ENCODE measurements at places on chromosomes 6 and 20.

- DNase-seq: no peak
These were observed 17.4 kb downstream of the TCFL5 start for GRCh38 chr20:62844182-62844581.

- no peak for DNase-seq
These were observed 96.0 kb upstream of the AKAP12 start for GRCh38 chr6:151143806-151144205.

DNA sequence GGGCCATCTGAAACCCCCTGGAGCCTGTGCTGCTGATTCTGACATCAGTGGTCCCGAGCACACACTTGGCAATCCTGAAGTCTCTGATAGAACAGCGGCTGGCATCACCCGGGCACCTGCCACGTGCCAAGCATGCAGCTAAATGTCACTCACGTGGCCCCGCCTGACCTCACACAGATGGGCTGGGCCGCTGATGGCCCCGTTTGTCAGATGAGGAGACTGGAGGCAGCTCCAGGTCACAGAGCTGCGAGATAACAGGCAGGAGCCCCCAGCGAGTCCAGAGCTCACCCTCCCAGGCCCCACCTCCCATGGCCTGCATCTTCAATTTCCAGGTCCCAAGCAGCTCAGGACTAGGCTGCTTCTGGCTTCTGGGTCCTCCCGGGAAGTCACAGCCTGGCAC is 67.2 kb downstream of the YTHDF1 start:
- no peak for DNase-seq

GRCh38 chr20:46709459-46710152 is at the start of gene SLC2A10:
Gene SLC2A10 (plus strand): TSS chr20:46709649. CDS start chr20:46709737, 88 bp downstream.
- DNase-seq: no peak

- no peak for DNase-seq
These were observed 20.7 kb upstream of the SLC2A12 start for GRCh38 chr6:134073161-134073560.

GRCh38 chr6:14202947-14203346 is 85.4 kb downstream of the CD83 start:
- no peak for DNase-seq

- DNase-seq: no peak
These were observed 129.2 kb downstream of the FYN start for GRCh38 chr6:111743862-111744692.

DNA sequence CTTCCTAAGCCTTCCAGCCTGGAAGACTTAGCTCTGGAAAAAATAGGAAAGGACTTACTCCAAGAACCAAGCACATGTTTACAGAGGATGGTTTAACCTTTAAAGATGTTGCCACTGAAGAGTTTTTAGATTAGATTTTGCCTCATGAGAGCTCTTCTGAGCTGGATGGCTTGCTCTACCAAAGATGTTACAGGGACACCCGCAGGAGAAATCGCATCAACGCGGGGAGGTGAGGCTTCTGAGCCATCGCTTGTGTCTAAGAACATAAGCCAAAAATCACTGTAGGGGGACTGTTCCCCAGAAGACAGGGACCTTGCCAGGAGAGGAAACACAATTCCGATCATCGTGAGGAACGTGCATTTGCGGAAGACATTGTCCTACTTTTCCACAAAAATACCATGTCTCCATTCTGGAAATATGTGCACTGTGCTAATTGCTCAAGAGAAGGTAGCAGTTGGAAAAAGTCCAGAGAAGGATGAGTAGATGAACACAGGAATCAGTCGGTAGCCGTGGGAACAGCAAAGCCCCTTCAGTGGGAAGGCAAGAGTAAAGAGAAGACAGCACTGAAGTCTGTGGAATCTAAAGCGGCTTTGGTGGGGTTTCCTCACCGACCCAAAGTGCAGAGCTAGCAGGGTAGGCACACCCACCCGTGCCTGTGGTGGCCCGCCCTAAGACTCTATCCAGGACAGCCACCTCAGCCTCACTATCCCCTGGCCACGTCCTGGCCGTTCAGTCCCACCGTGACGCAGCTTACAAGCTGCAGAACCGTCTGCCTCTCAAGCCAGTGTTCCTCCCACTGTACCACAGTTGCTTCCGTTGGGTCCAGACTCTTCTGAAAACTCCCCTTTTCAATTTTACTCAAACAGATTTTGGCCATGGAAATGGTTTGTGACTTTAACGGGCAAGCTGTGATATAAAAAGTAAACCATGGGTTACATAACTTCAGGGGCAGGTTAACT is 334.8 kb downstream of the NRN1 start:
- no peak for DNase-seq

DNA sequence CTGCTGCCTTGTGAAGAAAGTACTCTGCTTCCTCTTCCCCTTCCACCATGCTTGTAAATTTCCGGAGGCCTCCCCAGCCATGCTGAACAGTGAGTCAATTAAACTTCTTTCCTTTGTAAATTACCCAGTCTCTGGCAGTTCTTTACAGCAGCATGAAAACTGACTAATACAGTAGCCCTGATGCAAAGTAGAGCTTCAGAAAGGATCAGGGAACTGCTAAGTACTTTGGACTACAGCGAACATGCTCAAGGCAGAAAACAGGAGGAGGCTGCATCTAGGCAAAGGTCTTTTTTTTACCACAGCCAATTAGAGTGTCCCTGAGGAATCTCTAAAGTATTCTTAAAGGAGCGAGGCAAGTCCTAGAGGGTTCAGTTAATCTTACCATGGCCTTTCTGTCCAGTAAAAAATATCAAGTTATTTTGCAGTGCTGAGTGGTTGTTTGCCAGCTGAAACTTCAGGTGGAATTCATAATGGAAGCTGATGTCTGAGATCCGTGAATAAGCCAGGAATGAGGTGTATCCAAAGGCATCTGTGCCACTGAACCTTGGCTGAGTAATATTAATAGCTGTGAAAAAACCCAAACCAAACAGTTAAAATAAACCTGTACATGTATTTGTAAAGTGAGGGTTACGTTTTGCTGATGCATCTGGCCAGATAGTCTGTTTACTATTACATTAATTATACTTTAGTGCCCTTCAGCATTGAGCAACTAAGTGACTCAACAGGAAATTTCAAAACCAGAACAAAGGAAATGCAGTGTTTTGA is 170.4 kb downstream of the PHF3 start:
- DNase-seq: no peak

- no peak for DNase-seq
These were observed 28.4 kb downstream of the TMEM200A start for GRCh38 chr6:130394246-130394645.

GRCh38 chr6:95094751-95095663 is 482.3 kb upstream of the MANEA start:
- DNase-seq: no peak

GRCh38 chr6:7145885-7146828 is 38.4 kb downstream of the RREB1 start:
- no peak for DNase-seq

GRCh38 chr6:33638556-33638955 is 17.4 kb downstream of the ITPR3 start:
- DNase-seq: no peak

- no peak for DNase-seq
These were observed 15.6 kb downstream of the DDRGK1 start for GRCh38 chr20:3188823-3189413.

- no peak for DNase-seq
These were observed 154.9 kb upstream of the BEND6 start for GRCh38 chr6:56799989-56800388.

DNA sequence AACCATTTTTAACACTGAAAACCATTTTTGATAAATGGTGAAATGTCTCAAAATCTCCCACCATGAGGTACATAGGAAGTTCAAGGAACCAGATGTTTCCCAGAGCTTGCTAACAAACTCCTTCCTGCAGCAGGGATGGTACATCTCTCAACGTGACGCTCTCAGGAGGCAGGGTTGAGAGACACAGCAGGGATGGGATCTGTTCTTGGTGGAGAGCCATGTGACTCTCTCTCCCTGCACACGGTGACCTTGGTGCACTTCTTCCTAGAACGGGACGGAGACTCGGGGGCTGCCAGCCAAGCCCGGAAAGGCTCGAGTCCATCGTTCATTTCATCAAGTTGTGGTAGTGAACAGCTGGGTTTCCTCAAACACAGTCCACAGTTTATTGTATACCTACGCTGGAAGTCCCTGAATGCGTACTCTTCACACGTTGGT is 94.2 kb downstream of the FAM50B start:
- DNase-seq: no peak

DNA sequence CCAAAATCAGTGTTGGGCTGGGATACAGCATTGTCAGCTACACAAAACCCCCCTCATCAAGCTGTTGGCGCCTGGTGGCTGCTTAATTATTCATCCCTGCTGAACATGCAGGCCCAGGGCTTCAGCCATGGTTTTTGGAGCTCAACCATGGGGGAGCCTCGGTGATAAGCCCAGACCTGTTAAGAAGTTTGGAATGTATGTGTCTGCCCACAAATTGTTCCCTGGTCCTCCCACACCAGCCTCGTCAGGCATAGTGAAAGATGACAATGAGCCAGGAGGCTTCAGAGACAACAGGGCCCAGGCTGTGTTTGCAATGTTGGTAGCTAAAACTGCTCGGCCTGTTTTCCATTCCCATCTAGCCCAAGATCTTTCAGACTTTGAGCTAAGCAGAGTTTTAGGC is 34.8 kb upstream of the SIRPA start:
- no peak for DNase-seq

GRCh38 chr6:121726596-121726995 is 291.1 kb downstream of the GJA1 start:
- DNase-seq: no peak

GRCh38 chr6:938916-939315 is 246.0 kb upstream of the EXOC2 start:
- no peak for DNase-seq

DNA sequence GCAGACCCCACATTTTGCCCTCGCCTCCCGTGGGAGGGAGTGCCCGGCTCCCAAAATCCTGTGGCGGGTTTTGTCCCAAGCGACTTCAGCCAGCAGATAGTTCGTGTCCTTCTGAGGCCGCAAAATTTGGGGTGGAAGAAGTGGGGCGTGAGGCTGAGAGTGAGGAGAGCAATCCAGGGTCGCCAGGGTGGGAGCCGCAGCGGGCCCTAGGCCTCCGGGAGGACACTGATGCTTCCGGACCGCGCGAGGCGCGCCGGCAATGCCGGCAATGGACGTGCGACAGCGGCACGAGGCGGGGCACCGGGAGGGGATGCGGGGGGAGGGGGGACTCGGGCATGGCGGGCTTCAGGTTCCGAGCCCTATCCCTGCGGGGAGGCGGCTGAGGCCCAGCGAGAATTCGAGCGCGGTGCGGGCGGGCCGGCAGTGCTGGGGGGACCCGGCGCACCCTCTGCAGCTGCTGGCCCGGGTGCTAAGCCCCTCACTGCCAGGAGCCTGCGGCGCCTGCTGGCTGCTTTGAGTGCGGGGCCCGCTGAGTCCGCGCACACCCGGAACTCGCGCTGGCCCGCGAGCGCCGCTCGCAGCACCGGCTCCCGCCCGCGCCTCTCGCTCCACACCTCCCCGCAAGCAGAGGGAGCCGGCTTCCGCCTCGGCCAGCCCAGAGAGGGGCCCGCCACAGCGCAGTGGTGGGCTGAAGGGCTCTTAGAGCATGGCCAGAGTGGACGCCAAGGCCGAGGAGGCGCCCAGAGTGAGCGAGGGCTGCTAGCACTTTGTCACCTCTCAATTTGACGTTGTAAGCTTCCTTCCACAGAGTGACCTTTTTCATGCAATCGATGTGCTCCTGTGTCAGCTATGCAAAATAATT is 143.8 kb downstream of the LPA start:
- peak; percentile 27 for DNase-seq

GRCh38 chr6:39085129-39085797 is 29.7 kb downstream of the SAYSD1 start:
- no peak for DNase-seq

DNA sequence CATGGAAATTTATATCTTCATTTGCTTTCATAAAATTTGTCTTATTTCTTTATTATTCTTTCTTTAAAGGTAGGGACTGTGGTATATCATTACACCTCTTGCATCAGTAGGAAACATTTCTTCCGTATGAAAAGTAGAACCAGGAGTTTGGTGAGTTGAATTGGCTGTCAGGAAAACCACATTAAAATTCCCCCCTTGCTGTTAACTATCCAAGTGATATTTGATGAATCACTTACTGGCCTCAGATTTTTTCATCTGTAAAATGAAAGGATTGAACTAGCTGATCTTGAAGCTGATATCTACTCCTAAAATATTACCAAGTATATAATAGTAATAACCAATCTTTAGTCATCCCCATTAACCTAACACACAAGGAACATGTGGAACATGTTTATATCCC is 460.9 kb downstream of the GJA1 start:
- no peak for DNase-seq

GRCh38 chr20:32580970-32581838 is 3.9 kb downstream of the NOL4L start:
- no peak for DNase-seq

DNA sequence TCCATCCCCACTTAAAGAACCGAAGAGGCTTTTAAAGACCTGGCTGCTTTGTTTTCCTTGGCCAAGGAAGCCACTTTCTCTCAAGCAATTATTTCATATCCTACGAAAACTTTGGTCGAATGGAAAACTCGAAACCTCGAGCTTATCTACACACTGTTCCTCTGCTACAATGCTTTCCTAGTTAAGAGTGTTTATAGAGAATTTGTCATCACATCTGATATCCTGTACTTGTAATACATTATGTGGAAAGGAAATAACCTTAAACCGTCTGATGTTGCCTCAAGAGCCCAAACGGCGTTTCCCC is 28.1 kb downstream of the TFAP2B start:
- DNase-seq: no peak

DNA sequence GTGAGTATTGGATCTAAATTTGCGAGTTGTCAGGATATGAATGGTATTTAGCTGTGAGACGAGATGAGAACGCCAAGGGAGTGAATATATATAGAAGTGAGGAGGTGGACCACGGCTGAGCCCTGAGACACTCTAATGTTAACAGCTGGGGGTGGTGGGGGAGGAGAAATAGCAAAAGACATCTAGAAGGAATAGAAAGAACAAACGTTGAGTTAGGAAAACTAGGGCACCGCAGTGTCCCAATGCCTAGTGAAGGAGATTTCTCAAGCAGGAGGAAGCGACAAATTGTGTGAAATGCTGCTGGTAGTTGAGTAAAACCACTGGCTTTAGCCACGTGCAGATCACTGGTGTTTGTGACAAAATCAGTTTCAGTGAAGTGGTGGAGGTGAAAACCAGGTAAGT is 56.9 kb downstream of the CD164 start:
- no peak for DNase-seq

DNA sequence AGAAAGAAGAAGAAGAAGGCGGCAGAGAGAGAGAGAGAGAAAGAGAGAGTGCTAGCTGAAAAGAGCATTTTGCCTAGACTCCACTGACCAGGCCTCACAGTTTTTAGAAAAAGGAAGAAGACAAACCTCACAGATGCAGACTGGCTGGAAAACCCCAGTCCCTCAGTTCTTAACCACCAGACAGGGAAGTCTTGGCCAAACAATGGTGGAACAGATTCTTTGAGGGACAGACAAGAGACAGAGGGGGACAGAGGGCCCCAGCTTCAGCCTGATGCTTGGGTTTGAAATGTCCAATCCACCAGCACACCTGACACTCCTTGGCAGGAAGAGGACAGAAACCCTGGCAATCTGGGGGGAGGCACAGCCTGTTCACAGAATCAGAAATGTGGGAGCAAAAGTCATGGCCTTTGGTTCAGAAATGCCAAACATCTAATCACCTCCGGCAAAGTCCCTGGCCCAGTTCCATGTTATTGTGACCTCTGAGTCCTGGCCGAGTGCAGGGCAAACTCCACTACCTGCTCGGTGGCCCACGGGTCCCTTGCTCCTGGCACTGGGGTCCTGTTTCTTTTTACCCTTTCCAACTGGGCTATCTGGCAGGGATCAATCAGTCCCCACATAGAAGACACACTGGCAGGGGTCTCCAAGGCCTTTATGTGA is 235.2 kb downstream of the LY86 start:
- DNase-seq: no peak
